Renal cortex interstitium (tissue), 15 donors: ENCODE measurements at places on chromosomes 1 and 21. TPM values are rescaled to one million over a fixed set of nuclear protein-coding genes. Genes with fewer than 3 reads are reported as not detected.

The NUF2 gene
- polyA plus RNA-seq = 26.5 TPM

The ZYG11A gene
- polyA plus RNA-seq = 0.14 TPM

The CD48 gene
- 1.7 TPM for polyA plus RNA-seq

DNA sequence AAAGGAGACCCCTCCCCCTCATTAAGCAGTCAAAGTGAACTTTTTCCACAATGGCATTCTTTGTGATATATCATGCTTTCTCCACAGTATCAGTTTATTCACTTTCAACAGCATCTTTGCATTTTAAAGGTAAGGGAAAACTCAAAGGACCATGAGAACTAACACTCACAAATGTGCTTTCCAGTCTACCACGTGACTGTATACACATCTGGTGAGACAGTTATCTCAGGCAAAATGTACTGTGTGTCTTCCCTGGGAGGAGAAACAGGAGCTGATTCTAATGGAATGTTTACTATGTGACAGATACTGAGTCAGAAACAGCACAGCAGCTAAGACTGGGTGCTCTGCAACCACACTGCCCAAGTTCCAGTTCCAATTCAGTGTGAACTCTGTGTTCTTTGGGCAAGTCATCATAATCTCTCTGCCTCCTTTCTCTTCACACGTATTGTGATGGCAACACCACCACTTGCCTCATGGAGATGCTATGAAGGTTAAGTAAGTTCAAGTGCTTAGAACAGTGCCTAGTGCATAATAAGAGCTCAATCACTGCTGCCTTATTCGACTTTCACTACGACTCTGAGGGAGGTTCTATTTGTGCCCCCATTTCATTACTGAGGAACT is 79.0 kb downstream of the SLC45A1 start:
- DNase-seq = no peak
